ENCODE measurements at places on chromosomes 6 and 20.
A peak's percentile ranks its signal among the peaks of the same experiment; 100 is the strongest.

- no peak for DNase-seq
Measured at GRCh38 chr6:148892247-148892646, 145.4 kb downstream of the UST start.

GRCh38 chr20:1802385-1803060 is 92.7 kb upstream of the SIRPA start:
- peak; percentile 37 for DNase-seq

DNA sequence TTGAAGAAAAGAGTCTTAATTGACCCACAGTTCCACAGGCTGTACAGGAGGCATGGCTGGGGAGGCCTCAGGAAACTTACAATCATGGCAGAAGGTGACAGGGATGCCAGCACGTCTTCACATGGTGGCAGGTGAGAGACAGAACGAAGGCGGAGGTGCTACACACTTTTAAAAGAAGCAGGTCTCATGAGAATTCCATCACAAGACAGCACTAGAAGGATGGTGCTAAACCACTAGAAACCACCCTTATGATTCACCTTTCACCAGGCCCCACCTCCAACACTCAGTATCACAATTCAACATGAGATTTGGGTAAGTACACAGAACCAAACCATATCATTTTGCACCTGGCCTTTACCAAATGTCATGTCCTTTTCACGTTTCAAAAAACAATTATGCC is 20.9 kb downstream of the TAGAP start:
- DNase-seq, result no peak

- DNase-seq, result no peak
Measured at GRCh38 chr6:120735641-120736040, 598.6 kb downstream of the TBC1D32 start.

GRCh38 chr20:60053125-60053817 is 95.0 kb downstream of the CDH26 start:
- DNase-seq, result no peak

DNA sequence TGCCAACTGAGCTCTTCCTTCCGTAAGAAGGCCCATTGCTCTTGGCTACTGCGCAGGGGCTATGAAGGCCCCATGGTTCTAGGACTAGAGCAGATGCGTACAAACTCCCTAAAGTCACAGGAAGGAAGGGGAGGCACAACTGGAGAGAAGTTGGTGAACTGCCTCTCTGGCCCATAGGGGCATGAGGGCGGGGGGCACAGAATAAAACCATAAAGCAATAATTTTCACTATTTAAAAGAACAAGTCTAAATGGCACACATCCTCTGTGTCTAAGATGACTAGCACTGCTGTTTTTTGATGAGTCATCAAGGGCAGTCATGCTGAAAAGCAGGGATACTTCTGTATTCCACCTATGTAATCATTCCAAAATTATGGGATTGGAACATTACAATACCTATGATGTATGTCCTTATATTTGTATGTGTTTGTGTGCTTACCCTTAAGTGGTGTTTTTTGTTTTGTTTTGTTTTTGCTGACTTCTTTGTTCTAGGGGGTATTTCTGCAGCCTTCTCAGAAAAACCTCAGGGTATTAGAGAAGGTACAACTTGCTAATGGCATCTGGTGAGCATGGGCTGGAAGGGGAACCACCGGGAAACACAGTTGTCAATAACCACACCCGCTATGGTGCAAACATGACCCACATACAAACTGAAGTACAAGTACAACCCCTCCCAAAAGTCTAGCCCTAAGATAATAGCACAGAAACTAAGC is 36.9 kb downstream of the B4GALT5 start:
- peak; percentile 60 for DNase-seq

- DNase-seq, result no peak
Measured at GRCh38 chr6:25946631-25947030, 16.0 kb upstream of the TRIM38 start.

- no peak for DNase-seq
Measured at GRCh38 chr6:56953597-56954402, 1.1 kb upstream of the BEND6 start.

DNA sequence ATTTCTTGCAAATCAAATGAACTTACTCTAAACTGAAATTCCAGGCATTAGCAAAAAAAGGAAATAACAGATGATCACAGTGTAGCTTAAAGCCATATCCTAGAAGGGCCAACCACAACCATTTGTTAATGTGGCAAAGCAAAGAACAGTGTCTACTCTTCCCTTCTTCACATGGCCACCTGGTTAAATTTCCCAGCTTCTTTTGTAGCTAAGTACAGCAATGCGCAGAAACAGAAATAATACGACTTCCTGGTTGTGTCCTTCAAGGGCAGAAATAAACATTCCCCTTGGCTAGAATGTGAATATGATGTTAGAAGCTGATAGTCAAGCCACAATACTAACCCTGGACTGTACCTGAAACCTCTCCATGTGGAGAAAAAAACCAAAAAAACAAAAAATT is 9.6 kb downstream of the SNX3 start:
- no peak for DNase-seq

DNA sequence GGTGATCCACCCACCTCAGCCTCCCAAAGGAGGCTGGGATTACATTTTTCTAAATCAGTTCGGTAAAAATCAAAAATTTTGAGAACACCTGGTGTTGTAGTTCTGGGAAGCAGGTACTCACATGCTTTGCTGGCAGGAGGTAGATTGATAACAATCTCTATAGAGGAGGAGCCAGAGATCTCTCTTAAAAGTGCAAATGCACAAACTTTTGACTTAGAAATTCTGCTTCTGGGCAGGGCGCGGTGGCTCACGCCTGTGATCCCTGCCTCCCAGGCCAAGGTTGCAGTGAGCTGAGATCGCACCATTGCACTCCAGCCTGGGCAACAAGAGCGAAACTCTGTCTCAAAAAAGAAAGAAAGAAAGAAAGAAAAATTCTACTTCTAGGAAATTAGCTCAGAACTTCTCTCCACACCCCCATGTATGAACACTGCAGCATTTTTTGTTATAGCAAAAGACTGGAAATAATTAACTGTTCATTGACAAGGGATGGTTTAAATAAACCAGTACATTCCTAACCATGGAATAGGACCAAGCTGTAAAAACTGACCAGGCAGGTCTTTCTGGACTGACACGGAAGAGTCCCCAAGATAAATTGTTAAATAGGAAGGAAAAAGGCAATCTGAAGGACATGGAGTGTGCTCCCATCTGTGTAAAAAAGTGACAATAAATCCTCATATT is 14.4 kb upstream of the TRIB3 start:
- no peak for DNase-seq

GRCh38 chr6:149324428-149324827 is 6.9 kb downstream of the TAB2 start:
- DNase-seq, result no peak

DNA sequence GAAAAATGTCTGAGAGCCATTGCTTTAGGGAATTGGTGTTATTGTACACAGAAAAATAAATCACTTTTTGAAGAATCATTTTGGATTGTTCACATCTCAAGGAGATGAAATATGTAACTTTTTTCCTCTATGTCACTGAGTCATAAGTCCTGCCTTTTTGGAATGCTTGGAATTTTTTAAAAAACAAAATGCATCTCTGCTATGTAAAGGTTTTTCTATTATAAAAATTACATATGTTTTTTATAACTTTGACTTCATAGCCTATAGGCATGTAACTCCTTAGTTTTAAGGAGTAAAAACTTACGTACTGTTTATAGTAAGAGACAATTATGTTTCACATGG is 8.7 kb downstream of the RNF144B start:
- no peak for DNase-seq
